Stimulated activated CD4-positive, alpha-beta T cell treated with anti-CD3 and anti-CD28 coated beads, TNF-alpha, amount 100 ng/mL, for 4 hours (primary cell): ENCODE measurements at places on chromosomes 2 and 18.

- no peak for DNase-seq
Observed at GRCh38 chr2:151029406-151030157, 232.1 kb downstream of the RBM43 start.

DNA sequence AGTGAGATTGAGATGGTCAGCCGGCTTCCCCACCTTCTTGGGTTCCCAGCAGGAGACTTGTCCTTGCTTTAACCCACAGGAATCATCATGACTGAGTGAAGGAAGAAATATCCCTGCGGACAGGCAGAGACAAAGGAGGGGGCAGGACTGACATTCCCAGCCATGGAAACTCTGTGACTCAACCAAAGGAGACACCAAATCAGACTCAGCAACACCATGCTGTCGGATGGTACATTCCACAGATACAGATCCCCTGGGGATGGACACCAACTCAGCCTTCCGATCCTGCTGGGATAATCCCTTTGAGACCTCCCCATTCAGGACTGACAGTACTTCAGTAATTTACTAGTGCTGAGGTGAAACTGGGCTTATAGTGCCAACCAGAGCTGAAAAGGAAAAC lies 518.3 kb downstream of the XIRP2 start:
- DNase-seq, result no peak

DNA sequence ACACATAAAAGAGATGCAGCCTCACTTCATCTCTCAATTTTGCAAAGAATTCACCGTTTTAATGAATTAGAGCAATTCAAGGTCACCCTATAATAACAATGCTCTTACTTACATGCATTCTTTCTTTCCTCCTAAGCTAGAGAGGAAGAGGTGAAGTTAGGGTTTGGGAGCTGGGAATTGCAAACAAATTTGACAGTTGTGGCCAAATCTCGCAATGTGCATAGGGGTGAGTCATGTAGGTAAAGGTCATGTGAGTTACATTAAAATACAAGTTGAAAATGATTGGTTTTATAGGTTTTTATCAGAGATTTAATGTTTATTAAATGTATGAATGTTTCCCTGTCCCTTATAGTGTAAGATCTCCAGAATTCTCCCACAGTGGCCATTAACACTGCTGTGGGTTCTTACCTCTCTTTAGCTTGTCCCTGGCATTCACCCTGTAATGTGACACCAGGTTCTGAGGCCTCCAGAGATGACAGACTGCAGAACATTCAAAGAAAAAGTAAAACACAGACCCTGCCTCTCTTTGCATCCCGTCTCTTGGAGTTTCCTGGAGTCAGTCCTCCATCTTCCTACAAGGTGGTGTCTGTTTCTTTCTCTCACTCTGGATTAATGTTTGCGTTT lies 53.7 kb upstream of the LGALSL start:
- DNase-seq, result no peak

DNA sequence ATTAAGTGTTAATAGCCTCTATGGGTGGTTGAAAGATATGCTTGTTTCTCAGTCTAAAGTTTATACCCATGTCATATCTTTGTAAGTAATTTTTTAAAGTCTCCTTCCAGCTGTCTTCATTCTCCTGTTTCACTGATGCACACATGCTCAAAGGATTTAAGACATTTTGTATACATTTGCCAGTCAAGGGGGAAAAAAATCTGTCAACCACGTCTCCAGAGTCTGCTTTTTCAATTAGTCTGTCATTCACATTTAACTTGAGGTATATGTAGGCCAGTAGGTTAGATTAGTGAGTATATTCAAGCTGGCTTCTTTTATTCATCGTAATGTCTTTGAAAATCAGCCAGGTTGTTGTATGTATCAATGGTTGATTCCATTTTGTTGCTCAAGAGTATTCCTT lies 193.5 kb downstream of the MCFD2 start:
- DNase-seq, result no peak

GRCh38 chr2:106885971-106886915 lies at the start of gene ST6GAL2:
Gene ST6GAL2 (minus strand): TSS chr2:106886167. CDS start chr2:106843977, 42,190 bp downstream.
- no peak for DNase-seq

DNA sequence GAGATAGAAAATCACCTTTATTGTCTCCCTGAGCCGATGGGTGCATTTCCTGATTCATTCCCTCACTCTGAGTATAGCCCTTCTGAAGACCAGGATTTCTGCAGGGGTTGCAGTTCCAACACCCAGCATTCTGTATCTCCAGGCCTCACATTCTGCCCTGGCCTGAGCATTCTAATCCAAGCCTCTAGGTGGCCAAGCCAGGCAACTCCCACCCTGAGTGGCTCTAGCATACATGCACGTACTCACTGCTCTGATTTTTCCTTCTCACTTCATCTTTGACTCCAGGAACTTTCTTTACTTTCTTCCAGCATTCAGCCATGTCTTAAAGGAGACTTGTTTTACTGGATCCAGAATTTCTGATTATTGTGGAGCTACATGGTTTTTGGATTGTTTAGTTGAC lies 100.7 kb upstream of the STK39 start:
- no peak for DNase-seq

GRCh38 chr2:100615886-100616285 lies 53.1 kb downstream of the PDCL3 start:
- DNase-seq, result no peak

GRCh38 chr2:233480490-233481202 lies 85.9 kb downstream of the USP40 start:
- DNase-seq, result no peak

- DNase-seq, result no peak
Observed at GRCh38 chr18:50473881-50474280, 86.0 kb upstream of the MAPK4 start.

DNA sequence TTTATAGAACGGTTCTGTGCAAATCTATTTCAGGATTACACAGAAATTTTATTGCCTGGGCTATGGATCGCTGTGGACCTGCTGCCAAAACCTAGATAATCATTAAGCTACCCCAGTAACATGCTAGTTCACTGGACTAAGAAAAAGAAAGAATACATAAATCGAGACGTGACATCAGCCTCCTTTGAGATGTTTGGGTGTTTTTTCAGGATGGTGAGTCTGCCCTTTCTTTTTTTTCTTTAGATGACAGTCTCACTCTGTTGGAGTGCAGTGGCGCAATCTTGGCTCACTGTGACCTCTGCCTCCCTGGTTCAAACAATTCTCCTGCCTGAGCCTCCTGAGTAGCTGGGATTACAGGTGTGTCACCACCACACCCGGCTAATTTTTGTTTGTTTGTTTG lies 52.0 kb downstream of the FHOD3 start:
- no peak for DNase-seq

DNA sequence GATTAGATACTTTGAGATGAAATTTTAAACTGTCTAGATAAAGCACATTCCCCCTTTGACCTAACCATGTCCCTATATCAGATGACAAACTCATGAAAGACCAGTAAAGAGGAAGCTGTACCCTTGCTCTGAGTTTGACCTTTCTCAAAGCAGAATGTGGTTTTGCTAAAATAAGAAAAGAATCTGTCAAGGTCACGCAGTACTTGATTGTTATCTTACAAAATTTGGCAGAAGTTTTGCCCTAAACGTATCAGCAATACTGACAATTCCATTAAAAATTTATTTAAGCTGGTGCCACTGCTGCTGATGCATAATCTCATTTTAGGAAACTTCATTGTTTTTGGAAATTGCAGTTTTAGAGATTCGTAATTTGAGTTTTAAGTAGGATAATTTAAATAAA lies 31.2 kb upstream of the GALM start:
- no peak for DNase-seq

DNA sequence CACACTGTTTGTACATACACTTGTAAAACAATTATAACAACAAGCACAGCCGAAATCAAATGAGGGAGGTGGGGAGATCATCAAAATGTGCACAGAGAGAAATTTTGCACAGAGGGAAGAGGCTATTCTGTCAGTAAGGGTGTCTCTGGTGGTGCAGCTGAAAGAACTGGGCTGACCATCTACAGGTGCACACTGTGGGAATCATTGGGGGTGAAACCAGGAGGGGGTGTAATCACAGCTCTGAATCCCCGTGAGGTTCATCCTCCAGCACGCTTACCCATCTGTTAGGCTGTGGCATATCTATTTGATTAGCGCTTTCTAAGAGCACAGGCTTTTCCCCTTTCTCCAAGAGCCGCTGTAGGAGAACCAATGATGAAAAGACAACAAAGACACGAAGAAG lies 389.9 kb upstream of the CDH20 start:
- DNase-seq, result no peak

GRCh38 chr2:134142903-134143302 lies 111.0 kb upstream of the MGAT5 start:
- DNase-seq, result no peak

- DNase-seq, result no peak
Observed at GRCh38 chr2:51919395-51919794, 887.5 kb upstream of the NRXN1 start.

- no peak for DNase-seq
Observed at GRCh38 chr2:10588931-10589330, 100.8 kb downstream of the NOL10 start.

- no peak for DNase-seq
Observed at GRCh38 chr2:36068086-36068485, 287.5 kb upstream of the CRIM1 start.

- DNase-seq, result no peak
Observed at GRCh38 chr2:16630463-16630862, 35.2 kb downstream of the CYRIA start.

GRCh38 chr2:8592736-8593135 lies 89.1 kb upstream of the ID2 start:
- no peak for DNase-seq
